ENCODE measurements at places on chromosomes 6 and 20. TPM values are rescaled to one million over a fixed set of nuclear protein-coding genes. Genes with fewer than 3 reads are reported as not detected.

The ME1 gene
- total RNA-seq, result 29.3 TPM

The PRND gene
- 0.18 TPM for total RNA-seq

The C20orf144 gene
- not detected for total RNA-seq

The SYCP2L gene
- total RNA-seq, result not detected

- no peak for DNase-seq
Observed at GRCh38 chr6:36997811-36998722, 7.4 kb upstream of the FGD2 start.

GRCh38 chr6:163764565-163764964 lies 350.0 kb downstream of the QKI start:
- DNase-seq, result no peak

DNA sequence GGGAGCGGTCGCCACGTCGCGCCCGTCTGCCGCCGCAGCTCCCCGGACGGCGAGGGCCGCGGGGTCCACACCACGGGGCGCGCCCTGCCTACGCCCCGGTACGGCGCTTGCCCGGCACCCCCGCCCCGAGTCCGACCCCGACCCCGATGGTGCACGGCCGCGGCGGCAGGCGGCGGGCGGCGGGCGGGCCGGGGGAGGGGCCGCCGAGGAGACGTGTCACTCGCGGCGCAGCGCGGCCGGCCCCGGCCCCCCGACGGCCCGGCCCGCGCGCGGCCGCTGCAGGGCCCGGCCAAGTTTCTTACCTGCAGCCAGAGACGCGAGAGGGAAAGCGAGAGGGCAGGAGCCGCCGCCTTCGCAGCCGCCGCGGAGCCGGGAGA lies 328 bp downstream of the RRBP1 start:
- DNase-seq, result no peak

GRCh38 chr6:26197933-26198721 lies 110.9 kb downstream of the HFE start:
- peak; percentile 63 for DNase-seq

DNA sequence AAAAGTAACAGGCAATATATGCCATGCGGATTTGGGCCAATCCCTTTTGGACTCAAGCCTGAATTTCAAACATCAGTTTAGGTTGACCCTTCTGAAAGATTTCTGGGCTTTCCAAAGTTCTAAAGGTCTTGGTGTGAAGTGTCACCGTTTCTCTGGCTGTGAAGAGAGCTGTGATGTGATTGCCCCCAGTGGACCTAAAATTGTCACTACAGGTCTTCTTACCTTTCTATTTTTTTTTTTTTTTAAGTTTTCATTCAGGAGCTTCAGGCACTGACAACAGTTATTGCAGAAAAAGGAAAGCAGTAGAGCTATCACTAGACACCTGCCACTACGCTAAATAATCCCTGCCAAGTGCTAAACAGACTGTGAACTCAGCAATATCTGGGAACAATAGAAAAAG lies 75.7 kb upstream of the OPRM1 start:
- DNase-seq, result no peak
